ENCODE measurements at places on chromosomes 5 and 9. TPM values are rescaled to one million over a fixed set of nuclear protein-coding genes. Genes with fewer than 3 reads are reported as not detected.
A peak's percentile ranks its signal among the peaks of the same experiment; 100 is the strongest.

GRCh38 chr5:169300468-169301385 is at the start of gene SLIT3:
Gene SLIT3 (minus strand): TSS chr5:169301139. CDS start chr5:169300709, 430 bp downstream.
- no peak for DNase-seq

GRCh38 chr5:6496636-6497035 is 48.0 kb downstream of the UBE2QL1 start:
- no peak for DNase-seq

GRCh38 chr9:27212191-27212590 is 84.8 kb downstream of the EQTN start:
- DNase-seq: no peak

GABRA1 gene
- not detected for polyA plus RNA-seq

- no peak for DNase-seq
These were observed 247.4 kb downstream of the PRELID2 start for GRCh38 chr5:145587710-145588109.

DNA sequence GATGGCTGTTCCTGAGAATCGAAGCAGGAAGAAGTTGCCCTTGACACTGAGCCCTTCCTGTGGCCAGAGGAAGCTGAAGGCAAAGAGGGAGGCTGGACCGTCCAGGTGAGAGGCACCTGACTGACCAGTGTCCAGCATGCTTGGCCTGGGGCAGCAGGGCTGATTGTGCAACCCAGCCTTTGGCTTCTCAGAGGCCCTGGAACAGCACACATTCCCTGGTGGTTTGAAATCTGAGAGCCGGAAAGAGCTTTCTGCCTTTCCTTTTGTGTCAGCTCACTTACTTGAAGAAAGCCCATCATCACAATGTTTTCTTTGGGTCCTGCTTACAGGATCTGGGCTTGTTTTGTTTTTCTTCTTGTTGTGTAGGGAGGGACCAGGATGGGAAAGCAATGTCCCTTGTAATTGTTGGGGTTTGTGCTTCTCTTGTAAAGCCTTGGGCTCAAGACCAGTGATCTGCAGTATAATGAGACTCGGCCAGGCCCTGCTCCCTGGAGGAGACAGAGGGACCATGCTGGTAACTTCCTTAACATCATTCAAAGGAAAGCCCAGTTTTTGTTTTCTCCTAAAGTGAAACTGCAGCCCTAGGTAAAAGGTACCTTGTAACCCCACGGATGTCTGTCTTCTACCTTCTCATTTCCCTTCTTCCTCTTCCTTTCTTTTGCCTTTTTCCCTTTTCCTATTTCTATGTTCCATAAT is 213.7 kb downstream of the NXNL2 start:
- DNase-seq: no peak

SQSTM1 gene
- polyA plus RNA-seq: 175 TPM

GRCh38 chr9:92716557-92716956 is 46.6 kb upstream of the IPPK start:
- peak; percentile 82 for DNase-seq

GRCh38 chr5:147859962-147860640 is 18.4 kb upstream of the SCGB3A2 start:
- DNase-seq: no peak

DNA sequence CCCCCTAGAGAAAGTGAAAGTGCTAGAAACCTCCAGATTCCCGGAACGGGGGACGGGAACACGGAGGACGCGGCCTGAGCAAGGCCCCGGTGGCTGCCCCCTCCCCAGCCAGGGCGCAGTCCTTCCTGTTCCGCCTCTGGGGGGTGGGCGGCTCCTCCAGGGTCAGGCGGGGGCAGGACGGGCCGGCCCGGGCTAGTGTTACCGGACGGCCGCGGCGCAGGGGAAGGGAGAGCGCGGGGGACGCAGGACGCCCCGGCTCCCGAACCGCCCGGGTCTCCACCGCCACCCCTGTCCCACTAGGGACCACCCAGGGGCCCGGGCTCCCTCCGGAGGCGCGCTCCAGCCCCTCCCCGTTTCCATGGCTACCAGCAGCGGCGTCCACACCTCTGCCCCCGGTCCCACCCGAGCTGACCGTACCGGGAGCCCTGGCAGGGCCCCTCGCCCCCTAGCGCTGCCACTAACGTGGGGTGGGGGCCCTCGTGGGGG is 579 bp downstream of the SLC12A7 start:
- no peak for DNase-seq

PPWD1 gene
- polyA plus RNA-seq: 34.5 TPM

DNA sequence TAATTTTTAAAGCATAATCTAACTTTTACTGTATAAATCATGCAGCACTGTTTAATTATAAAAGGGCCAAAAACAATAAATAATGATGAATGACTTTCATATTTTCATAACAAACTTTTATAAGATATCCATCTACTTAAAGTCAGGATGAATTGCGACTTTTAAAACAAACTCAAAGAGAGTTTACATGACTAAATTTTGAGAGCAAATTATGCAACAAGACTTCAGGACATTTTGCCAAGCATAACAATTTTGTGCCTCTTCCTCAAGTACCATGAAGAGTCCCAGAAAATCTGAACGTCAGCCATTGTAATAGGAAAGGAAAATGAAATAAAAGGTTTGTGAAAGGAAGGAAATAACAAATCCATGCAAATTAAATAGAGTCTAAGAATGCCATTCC is 24.4 kb downstream of the ERAP1 start:
- no peak for DNase-seq

GRCh38 chr5:115415143-115415491 is 118.7 kb upstream of the CCDC112 start:
- DNase-seq: no peak

ZNG1F gene
- 14.0 TPM for polyA plus RNA-seq

FBP2 gene
- not detected for polyA plus RNA-seq

TNFSF15 gene
- polyA plus RNA-seq: 0.01 TPM

DNA sequence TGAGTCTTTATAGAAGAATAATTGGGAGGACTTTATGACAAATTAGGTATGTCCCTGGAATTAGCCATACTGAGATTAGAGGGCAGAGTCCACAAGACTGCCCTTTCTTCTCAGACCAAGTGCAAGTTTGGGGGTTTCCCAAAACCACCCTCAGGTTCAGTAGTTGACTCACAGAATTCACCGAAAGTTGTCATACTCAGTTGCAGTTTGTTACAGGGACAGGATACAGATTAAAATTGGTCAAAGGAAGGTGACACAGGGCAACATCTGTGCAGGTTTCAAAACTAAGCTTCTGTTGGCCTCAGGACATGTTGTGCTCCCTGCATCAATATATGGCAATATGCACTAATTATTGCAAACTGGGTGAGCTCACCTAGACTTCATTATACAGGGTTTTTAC is 3.8 kb downstream of the RANBP17 start:
- no peak for DNase-seq

GRCh38 chr9:34413231-34413852 is 36.6 kb upstream of the MYORG start:
- no peak for DNase-seq

DNA sequence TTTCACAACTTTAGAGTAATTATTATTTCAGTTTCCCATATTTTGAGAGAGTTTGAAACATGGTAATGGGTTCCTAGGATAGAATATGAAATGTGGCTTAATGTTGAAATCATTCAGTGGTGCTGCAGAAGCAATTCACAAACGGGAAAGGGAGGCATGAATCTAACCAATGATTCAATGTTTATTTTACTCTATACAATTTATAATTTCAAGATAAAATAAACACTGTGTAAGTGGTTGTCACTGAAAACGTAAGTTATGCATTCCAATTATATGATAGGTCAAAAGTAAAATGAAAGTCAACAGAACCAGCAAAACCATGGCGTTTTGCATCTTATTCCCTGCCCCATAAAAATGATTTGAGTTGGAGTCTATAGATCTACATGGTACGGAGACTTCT is 1207.1 kb upstream of the CDH18 start:
- no peak for DNase-seq

CATSPER3 gene
- 1.3 TPM for polyA plus RNA-seq

NAIP gene
- polyA plus RNA-seq: 11.0 TPM

DNA sequence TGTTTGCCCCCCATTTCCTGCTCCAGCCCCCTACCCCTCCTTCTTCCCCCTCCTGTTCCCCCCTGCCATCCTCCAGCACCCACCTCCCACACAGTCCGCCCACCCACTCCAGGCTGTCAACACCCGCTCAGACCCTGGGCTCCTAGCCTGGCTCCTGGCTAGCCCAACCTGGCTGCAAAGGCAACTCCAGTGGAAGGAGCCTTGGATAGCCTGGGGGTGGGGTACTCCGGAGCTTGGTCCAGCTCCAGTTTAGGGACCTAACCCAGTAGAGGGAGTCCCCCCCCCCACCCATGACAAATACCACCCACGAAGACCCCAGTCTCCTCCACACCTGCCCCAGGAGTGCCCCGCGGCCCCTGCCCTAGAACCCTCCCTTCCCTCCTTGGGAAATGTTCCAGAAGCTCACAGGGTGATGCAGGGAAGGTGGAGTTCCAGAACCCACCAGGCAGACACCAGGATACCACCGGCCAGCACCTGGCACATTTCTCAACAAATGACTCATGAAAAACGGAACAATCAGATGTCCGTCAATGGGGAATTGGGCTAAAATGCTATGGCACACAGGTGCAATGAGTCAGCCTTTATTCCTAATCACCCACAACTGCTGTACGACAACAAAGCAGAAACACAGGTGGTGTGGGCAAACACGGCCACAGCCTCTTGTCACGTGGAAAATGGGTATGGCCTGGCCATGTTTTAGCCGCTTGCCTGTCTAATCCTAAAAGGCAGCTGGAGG is 901 bp upstream of the SLC12A7 start:
- DNase-seq: no peak

TEX48 gene
- not detected for polyA plus RNA-seq

DNA sequence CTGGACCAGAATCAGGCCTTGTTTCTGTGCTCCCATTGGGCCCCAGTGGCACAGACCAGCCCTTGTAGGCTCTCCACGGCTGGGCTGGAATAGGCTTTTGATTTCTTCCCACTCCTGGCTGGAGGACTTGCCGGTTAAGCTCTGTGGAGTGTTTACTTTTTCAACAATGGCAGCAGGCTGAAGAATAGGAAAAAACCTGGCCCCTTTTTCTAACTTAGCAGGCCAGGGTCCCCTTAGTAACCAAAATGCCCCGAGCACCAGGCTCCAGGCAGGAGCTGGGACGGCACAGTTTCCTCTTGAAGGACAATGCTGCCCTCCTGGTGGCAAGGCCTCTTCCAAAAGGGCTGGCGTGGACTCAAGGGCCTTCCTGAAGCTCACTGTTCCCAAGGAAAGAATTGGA is 230.3 kb downstream of the CRB2 start:
- no peak for DNase-seq

GRCh38 chr5:926417-927171 is 33.9 kb downstream of the TRIP13 start:
- peak; percentile 39 for DNase-seq

SLC24A2 gene
- polyA plus RNA-seq: not detected

GRCh38 chr5:149441986-149442385 is 62.9 kb upstream of the IL17B start:
- no peak for DNase-seq

GRCh38 chr5:1974081-1974480 is 91.4 kb upstream of the IRX4 start:
- DNase-seq: no peak

OCLN gene
- polyA plus RNA-seq: 5.6 TPM

DNA sequence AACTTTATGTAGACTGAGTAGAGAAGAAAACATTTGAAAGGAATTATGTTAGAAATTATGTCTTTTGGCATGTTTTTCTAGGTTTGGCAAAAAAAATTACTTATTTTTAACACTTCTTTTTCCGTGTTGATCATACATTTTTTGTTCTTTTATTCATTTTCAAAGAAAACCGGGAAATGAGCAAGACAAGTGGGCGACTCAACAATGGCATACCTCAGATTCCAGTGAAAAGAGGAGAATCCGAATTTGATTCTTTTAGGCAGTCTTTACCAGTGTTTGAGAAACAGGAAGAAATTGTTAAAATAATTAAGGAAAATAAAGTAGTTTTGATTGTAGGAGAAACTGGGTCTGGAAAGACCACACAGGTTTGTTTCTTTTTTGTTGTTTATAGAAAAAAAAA is 12.9 kb downstream of the YTHDC2 start:
- DNase-seq: no peak

NTRK2 gene
- polyA plus RNA-seq: 0.03 TPM

WDR38 gene
- polyA plus RNA-seq: not detected

DNA sequence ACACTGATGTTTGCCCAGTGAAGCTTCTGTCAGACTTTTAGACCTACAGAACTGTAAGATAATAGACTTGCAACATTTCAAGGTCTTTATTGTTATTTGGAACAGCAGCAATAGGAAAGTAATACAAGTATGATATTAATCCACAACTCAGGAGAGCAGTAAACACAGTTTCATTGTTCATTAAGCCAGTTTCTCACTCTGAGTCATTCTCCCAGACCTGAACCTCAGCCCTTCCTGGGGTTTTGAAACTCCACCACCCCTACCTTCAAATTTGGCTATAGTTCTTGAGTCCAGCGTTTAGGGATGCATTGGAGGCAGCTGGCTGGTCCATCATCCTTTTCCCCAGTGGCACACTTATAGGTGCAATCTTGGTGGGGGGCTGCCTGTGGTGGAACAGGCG is 203.2 kb downstream of the RAB3C start:
- DNase-seq: no peak

SLC34A3 gene
- polyA plus RNA-seq: not detected

SLC36A3 gene
- not detected for polyA plus RNA-seq
